ENCODE measurements at places on chromosomes 3 and 15.

- no peak for DNase-seq
Measured at GRCh38 chr3:106957029-106957428, 420.2 kb upstream of the CCDC54 start.

GRCh38 chr3:18531662-18532061 lies 106.5 kb upstream of the SATB1 start:
- no peak for DNase-seq

DNA sequence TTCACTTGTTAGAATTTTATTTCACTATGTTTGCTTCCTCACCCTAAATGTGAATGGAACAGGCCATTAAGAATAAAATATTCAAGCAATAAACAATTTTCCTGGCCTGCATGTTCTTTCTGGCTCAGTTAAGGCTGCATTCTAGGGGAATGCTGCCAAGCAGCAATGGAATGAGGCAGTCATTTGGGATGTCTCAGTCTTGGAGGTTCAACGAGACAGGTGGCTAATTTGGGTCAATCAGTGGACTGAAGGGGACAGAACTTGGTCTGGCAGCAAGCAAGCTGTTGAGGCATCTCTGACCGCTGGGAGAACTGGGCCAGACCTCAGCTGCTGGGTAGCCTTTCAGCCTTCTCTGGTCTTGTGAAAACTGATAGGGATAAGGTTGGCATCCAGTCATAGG lies 241.6 kb downstream of the NLGN1 start:
- DNase-seq, result no peak

- DNase-seq, result no peak
Measured at GRCh38 chr3:190556351-190556750, 42.5 kb downstream of the IL1RAP start.

GRCh38 chr15:60235951-60236710 lies 161.7 kb downstream of the ANXA2 start:
- DNase-seq, result no peak

GRCh38 chr3:25870452-25870851 lies 80.6 kb downstream of the OXSM start:
- DNase-seq, result no peak

DNA sequence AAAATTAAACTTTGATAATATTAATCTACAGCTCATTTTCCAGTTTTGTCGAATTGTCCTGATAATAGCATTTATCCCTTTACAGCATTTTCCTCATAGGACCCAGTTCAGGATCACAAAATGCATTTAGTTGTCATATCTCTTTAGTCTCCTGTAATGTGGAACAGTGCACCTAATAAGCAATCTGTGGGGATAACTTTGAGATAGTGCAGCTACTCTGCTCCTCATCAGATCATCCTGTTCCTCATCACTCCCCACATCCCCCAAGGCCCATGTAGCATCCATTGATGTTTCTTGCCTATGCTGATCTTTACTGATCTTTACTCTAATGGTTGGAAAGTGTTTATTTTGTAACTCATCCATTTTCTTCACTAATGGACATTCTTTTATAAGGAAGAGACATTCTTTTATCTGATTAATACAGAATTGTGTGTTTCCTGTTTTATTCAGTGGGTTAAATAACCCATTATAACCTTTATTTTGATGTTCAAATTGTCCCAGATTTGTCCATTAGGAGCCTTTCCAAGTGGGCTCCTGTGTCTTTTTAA lies 7.5 kb downstream of the RNF111 start:
- no peak for DNase-seq

GRCh38 chr15:68852461-68852860 lies 31.8 kb upstream of the ANP32A start:
- DNase-seq, result no peak

GRCh38 chr3:48970586-48970985 lies 19.5 kb upstream of the P4HTM start:
- DNase-seq, result no peak

- no peak for DNase-seq
Measured at GRCh38 chr3:9820946-9821345, 10.9 kb downstream of the TTLL3 start.

DNA sequence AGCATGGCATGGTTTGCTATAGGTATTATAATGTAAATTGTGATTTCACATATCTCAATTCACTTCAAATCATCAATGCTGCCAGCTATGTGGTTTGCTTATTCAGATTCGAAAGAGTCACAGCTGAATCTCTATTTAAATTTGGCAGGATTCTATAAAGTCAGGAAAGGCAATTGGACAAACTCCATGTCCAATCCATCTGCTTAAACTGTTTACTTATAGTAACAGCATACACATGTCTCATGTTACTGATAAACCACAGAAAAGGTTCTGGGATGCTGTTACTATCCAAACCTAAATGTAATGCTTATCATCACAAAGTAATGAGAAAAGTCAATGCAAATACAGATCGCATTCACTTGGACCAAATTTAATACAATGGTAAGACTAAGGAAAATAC lies 229.7 kb downstream of the ISL2 start:
- DNase-seq, result no peak

- DNase-seq, result no peak
Measured at GRCh38 chr15:57398336-57398735, 22.0 kb downstream of the CGNL1 start.

GRCh38 chr15:32819448-32819847 lies 101.6 kb downstream of the GREM1 start:
- no peak for DNase-seq

GRCh38 chr15:90459368-90459767 lies 70.4 kb upstream of the CRTC3 start:
- DNase-seq, result no peak

- no peak for DNase-seq
Measured at GRCh38 chr3:23435318-23435717, 232.2 kb downstream of the UBE2E2 start.

DNA sequence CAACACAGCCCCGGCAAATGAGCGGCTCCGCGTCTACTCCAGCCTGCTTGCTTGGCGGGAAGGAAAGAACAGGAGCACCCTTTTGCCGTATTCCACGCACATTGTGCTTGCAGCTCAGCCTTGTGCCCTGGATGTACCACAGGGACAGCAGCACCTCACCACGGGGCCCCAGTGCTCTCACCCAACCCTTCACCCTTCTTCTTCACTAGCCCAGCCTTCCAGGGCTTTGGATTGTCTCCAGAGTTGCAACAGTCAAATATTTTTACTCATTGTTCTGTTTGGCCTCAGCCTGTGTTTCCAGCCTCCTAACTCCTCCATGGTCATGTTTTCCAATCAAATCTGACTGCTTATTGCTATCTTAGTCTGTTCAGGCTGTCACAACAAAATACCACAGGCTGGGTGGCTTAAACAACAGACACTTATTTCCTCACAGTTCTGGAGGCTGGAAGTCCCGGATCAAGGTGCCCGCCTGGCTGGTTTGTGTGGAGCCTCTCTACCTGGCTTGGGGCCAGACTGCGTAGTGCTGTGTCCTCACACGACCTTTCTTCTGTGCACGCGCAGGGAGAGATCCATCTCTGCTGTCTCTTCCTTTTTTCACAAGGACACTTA lies 79.2 kb upstream of the ABHD17C start:
- no peak for DNase-seq

DNA sequence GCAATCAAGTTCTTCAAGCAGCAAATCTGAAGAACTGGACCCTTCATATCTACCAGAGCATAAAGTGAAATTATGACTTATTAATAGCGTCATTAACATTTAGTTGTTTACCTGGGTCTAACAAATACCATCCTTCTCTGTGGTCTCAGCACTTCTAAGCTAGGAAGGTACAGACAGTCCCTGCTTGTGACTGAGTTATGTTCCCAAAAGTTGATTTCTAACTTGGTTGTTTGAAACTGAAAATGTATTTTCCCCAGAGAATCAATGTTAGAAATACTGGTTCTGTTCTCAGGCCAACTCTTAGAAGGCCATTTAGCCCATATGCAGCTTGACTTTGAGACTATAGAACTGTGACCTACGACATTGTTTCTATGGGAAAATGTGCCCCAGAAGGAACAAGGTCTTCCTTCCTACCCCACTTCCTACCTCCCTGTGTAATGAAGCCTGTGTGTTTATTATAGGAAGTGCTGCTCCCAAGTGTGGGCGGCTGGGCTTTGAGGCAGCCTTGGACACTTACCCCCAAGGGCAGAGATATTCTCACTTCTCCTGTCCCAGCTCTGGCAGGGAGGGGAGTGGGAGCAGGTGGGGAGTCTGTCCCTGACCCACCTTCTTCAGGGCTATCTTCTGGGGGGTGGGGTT lies 12.2 kb upstream of the MAPK6 start:
- no peak for DNase-seq

All from activated T-helper 1 cell treated with Interleukin-2 at 50 U/mL for 16 hours (primary cell).